Neuronal stem cell (in vitro differentiated cells): ENCODE measurements at places on chromosomes 11 and 22.

- no peak for DNase-seq
Measured at GRCh38 chr11:126815111-126815510, 185.5 kb downstream of the KIRREL3 start.

DNA sequence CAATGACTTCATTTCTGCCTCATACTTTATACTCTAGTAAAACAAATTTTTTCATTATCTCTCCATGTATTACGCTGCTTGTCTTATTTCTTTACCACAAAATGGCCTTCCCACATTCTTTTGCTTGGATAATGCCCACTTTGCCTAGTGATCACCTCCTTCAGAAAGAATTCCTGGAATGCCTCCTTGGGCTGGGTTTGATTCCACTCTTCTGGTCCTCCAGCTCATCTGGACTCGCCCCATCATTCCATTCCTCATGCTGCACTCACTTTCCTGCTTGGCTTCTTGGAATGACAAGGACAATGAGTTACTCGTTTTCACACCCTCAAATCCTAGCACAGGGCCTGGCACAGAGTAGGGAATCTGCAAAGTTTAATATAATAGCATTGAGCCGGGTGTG is 475.1 kb upstream of the LARGE1 start:
- DNase-seq: no peak

- no peak for DNase-seq
Measured at GRCh38 chr11:67648140-67648795, 2.3 kb downstream of the ACY3 start.

- DNase-seq: no peak
Measured at GRCh38 chr11:6627762-6628241, 8.6 kb upstream of the TPP1 start.

GRCh38 chr11:74896311-74896710 is 52.6 kb downstream of the XRRA1 start:
- DNase-seq: no peak

DNA sequence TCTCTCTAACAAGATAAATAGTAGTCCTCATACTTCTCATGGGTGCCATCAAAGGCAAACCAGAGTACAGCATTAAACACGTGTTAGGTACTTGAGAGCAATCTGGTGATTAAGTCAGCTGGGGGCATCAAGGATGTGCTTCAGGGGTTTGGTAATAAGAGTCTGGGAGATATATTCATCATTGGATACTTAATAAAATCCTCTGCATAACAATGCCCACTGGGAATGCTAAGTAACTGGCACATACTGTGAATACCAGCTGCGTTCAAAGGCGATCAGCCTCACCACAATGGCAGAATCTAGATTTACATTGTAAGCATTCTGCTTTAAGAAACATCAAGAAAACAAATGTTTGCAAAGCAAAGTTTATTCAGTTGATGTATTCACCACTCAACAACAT is 268.6 kb upstream of the PITPNB start:
- DNase-seq: no peak

DNA sequence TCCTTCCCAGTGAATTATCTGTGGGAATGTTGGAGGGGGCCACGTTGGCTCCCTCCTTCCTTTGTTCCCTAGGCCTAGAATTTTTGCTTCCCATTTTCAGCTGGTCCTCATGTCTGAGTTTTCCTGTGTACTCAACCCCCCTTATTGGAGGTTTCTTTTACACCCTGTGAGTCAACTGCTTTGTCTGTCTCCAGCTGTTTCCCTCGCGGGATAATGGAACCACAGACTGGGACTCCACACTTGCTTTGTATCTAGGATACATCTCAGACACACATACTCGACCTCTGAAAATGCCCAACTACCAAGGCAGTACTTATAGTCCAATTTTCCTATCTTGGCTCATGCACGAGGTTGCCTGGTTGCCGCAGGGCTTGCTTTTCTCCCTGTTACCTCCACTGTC is 352.7 kb upstream of the MPPED2 start:
- no peak for DNase-seq

DNA sequence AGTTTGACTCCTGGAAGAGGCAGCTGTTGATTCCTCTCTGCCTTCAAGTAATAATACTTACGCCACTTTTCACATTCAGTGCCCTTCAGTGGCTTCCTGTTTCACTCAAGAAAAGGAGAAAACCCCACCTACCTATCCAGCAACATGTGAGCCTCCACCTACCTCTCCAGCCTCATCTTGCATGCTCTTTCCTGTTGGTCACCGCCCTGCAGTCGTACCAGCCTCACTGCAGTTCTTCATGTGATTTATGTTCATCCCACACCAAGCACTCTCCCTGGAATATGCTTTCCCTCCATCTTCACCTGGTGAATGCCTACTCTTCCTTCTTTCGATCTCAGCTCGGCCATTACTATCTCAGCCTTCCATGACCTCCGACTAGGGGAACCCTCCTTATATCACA is 21.8 kb upstream of the YWHAH start:
- no peak for DNase-seq

GRCh38 chr22:42747701-42748513 is 27.2 kb upstream of the A4GALT start:
- DNase-seq: no peak

DNA sequence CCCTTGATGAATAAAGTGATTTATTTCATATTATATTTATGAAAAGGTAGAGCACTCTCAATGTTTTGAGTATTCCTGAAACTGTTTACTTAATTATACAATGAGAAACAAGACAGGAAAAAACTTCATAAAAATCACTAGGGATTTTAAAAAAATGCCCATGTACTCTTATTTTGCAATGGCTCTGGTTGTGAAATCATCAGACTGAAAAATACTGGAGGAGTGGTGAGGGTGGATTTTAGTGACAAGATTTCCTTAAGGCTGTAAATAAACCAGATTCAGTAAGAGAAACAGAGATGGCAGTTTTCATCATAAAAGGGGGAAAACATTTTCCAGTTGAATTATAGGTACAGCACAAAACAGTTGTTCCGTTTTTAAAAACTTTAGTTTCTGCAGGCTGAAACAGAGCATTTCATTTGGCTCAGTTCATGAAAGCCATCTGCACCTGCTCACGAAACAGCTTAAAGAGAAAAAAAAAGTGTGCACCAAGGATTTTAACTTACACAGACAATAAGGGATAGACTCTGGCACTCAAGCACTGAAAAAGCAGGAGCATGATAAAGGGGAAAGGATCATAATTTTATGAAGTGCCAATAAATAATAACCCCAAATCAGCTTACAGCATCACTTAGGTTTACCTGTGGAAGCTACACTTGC is 100.7 kb downstream of the MAML2 start:
- no peak for DNase-seq

DNA sequence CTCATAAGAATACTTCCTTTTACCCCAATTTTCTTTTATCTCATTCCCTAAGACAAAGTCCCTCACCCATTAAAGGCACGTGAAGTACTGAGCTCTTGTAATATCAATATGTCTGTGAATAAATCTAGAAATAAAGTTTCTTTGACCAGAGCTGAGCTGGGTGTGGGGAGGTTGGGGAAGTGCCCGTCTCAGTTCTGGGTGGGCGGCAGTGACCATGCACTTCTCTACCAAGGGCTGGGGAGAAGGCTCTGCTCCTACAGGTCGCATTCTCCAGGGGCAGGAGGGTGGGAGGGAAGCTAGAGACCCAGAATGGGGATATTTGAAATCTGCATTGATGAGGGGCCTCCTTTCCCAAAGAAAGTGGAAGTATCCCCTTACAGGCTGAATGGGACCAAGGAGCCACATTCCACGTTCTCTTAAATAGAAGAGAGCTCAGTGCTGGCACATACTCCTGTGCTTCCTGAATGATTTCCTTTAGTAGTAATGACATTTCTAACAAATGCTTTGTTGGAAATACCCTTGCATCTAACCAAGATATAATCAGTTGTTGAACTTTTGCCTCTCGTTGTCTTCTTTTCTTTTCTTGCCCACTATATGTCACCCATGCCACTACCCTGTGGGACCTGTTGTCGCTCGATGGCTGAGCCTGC is 16.1 kb downstream of the RBX1 start:
- DNase-seq: no peak

DNA sequence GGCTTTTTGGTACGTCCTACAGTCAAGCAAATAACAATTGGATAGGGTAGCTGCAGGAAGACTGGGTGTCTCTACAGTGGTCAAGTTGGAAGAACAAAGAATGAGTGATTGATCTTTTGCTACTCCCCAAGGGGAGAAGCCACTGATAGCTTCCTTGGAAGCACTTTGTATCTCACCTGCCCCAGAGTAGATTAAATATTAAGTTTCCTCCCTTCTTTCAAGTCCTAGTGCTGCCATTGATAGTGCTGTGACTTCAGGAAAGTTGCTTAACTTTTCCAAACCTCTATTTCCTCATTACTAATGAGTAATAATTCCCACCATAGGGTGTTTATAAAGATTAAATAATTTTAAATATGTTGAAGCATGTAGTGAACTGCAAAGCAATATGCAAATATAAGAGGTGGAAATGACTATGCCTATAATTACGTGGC is 35.6 kb upstream of the EHF start:
- no peak for DNase-seq

- no peak for DNase-seq
Measured at GRCh38 chr11:10797001-10797400, 11.7 kb downstream of the EIF4G2 start.

DNA sequence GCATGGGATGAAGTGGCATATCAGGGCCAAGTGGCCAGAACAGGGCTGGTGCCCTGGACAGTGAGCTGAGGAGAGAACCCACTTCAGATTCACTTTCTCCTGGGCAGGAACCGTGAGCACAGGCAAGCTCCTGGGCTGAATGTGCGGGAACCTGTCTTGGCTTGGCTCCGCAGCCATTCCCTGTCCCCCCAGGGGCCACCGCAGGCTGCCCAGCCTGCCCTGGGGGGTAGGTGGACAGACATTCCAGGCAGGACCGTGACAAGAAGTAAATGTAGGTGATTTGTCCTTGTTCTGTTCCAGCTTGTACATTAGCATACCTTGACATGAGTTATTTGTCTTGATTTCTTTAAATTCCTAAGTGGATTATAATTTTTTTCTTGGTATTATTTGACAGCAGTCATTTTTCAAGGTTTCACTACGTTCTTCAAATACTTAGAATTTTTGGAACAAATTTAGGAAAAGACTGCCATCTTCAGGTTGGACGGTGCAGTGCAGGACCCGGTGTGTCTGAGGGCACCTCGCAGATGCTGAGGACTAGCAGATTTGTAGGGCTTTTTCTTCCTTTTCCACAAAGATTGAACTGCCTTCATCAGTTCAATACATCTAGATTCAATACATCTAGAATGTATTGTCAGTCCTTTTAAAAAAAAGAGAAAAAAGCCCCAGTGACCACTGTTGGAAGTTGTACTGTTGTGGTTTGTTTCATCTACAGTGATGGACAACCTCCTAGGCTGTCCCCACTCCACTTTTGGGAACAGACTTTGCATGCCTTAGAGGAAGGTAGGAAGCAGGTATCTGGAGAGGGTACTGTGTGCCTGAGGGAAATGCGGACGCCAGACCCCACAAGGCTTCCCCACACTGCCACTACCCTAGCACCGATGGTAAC is 115.1 kb upstream of the RASSF10 start:
- peak; percentile 59 for DNase-seq

GRCh38 chr11:130391711-130392110 is 36.7 kb downstream of the ADAMTS8 start:
- no peak for DNase-seq

GRCh38 chr11:6618117-6619003 is 862 bp downstream of the TPP1 start:
- DNase-seq: no peak

DNA sequence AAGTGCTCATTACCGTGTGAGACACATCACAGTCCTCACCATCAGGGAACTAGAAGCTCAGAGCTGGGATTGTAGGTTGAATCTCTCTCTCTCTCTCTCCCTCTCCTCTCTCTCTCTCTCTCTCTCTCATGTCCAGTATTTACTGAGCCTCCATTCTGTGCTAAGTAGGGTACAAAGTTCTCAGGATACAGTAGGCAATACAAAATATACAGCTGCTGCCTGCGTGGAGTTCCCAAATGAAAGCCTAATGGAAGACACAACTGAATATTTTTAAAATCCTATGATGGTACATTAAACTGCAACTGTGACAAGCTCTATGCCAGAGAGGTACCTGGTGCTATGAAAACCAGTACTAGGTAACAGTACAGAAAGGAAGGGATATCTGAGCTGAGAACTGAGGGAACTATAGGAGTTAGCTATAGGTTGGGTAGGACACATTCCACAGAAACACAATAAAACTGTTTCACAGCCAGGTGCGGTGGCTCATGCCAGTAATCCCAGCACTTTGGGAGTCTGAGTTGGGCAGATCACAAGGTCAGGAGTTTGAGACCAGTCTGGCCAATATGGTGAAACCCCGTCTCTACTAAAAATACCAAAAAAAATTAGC is 9.6 kb upstream of the PRG2 start:
- DNase-seq: no peak
